Activated T-cell treated with anti-CD3 and anti-CD28 coated beads, Interleukin-2, amount 50 U/mL, for 72 hours (primary cell): ENCODE measurements at places on chromosomes 12 and 14. TPM values are rescaled to one million over a fixed set of nuclear protein-coding genes. Genes with fewer than 3 reads are reported as not detected.
A peak's percentile ranks its signal among the peaks of the same experiment; 100 is the strongest.

The NRIP2 gene
- total RNA-seq: not detected

The KIF5A gene
- 5.9 TPM for total RNA-seq

The DDX23 gene
- 115 TPM for total RNA-seq

The RFLNA gene
- total RNA-seq: not detected

DNA sequence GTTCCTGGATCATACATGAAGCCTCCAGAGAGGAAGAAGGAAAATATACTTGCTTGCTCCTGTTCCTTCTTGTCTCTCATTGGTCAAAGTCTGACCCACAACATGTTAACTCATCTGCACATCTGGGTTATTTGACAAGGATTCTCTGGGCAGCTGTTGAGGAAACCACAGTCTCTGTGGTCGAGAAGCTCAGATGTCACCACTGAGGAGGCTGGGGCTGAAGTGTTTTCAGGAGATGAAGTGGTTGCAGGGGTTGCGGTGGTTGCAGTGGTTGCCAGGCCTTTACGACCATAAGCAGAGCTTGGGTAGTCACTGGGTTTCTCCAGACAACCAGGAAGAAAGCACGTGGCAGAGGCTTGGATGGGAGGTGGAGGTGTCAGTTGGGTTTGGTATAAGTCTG lies 265.0 kb upstream of the LRIG3 start:
- no peak for DNase-seq

GRCh38 chr14:100034468-100034867 lies 30.8 kb upstream of the EVL start:
- DNase-seq: no peak

GRCh38 chr12:128660532-128661225 lies 163.1 kb downstream of the SLC15A4 start:
- DNase-seq: no peak

GRCh38 chr14:22434901-22435550 lies 154.0 kb downstream of the DAD1 start:
- DNase-seq: no peak

- DNase-seq: no peak
Measured at GRCh38 chr14:68214431-68214830, 394.9 kb downstream of the RAD51B start.

- no peak for DNase-seq
Measured at GRCh38 chr12:38892087-38892786, 13.2 kb downstream of the CPNE8 start.

DNA sequence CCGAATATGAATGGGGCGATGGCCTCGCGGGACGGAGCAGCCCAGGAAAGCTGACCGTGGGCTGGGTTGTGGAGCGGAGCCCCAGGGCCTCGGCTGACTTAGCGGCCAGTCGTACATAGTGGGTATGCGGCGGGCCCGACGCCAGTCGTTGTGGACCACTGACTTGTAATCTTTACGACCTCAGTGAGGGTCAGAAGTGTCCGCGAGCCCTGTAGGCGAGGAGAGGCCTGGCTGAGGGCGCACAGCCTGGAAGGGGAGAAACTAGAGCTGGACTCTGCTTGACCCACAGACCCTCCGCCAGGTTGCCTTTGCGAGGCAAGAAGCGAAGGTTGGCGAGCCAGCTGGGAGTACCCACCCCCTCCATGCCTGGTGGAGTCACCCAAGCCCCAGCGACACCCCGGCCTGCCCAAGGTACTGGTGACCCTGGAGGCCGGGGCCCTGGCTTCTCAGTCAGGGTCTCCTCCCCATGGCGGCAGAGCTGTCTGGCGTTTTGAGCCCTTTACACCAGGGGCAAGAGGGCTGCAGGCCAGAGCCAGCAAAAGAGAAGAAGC lies 15.6 kb upstream of the DYNC1H1 start:
- no peak for DNase-seq

DNA sequence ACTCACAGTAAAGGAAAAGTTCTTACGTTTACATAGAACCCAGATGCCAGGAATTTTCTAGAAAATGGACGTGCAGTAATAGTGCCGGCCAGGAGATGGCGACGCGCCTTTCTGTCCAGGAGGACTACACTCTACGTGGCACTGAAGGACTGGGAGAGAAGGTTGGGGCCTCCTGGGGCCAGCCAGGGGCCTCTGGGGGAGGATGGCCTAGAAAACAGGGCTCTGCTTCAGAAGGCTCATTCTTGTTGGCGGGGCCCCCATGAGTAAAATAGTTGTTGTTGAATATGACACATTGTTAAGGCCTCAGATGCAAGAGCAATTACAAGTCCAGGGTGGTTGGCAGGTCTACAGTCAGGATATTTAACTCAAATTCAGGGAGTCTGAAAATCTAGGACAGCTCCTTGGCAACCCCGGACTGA lies 120.1 kb upstream of the MAX start:
- DNase-seq: peak; percentile 53

DNA sequence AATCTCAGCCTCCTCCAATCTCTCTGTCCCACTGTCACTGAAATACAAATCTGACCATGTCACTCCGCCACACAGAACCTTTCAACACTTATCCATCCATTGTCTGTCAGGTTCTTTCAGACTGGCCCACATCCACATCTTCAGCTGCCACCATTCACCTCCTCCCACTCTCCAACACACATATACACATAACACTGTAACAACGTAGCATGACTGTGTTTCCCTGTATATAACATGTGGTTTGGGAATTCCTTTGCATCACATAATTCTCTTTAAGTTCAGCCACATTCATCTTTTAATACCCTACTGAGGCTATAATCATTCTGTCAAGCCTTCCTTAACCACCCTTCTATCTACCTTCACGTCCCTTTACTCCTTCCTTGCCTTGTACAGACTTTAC lies 99.2 kb downstream of the PPP2R5E start:
- no peak for DNase-seq

GRCh38 chr12:21696625-21697024 lies 39.0 kb upstream of the LDHB start:
- DNase-seq: no peak

DNA sequence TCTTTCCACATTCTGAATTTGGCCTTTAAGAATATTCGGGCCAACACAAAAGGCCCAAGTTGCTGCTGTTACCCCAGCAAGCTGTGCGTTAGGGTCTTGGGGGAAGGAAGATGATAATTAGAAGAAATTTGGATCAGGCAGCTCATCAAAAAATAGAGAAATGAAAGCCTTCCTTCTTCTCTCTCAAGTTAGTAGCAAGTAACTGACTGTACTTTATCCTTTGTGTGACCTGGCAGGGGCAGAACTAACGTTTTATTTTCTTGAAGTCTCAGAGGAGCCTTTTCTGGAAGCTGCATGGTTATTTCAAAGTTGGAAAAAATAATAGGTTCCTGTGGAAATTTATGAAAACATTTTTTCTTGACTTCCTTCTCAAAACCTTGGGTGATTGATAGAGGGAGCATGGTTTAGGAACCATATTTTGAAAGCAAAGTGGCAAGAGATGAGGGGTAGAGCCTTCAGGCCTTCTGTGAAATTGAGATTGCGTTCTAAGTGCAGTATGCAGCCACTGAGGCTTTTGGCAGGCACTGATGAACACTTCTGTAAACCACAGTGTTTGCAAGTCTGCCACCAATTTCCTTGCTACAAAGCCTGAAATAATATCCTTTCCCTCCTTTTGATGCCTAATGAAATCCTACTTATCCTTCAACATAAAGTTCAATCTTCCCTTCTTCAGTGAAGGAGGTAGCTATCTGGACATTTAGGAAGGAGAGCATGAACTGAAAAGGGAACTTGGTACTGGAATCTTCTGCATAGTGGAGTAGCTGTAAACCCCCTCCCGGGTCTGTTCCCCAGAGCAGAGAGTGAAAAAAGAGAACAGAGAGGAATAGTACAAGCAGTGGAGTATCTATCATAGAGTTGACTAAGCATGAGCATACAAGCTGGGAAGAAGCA lies 123.2 kb downstream of the FGD4 start:
- DNase-seq: no peak

DNA sequence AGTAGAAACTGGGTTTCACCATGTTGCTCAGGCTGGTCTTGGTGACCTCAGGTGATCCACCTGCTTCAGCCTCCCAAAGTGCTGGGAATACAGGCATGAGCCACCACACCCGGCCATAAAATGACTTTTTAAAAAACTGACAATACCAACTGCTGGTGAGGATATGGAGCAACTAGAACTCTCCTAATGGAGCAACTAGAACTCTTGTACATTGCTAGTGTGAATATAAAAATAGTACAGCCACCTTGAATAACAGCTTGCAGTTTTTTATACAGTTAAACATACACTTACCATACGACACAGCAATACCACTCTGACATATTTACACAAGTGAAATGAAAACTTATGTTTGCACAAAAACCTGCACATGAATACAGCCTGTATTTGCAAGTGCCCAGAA lies 2.5 kb upstream of the CFAP73 start:
- DNase-seq: no peak

- DNase-seq: no peak
Measured at GRCh38 chr12:65313719-65314317, 35.3 kb downstream of the MSRB3 start.

DNA sequence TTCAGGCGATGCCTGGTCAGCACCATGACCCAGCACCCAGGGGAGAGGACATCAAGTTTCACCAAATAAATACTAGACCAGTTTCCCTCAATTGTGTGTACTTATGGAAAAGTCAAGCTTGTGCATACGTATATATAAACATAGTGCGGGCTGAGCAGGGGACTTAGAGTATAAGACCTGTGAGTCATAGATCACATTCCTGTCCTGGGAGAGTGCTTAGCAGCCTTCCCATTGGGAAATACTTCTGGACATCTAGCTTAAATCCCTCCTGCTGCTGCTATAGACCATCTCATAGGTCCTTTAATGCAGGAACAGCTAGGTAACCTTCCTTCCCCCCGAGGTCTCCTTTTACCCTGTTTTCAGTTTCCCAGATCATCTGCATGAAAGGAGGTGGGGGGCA lies 51.9 kb downstream of the PRMT8 start:
- DNase-seq: no peak
